Ovary (tissue), 10 donors: ENCODE measurements at places on chromosomes 2 and 18. TPM values are rescaled to one million over a fixed set of nuclear protein-coding genes. Genes with fewer than 3 reads are reported as not detected.

- DNase-seq: no peak
- no peaks in the 10 kb centered on the region for H3K4me1 ChIP-seq
- no peaks in the 10 kb centered on the region for H3K36me3 ChIP-seq
Observed at GRCh38 chr2:224449212-224450147, 47.6 kb upstream of the FAM124B start.

- no peaks in the 10 kb centered on the region for H3K36me3 ChIP-seq
- H3K4me3 ChIP-seq: no peak overlapping the region
- no peak for DNase-seq
- H3K4me1 ChIP-seq: no peaks in the 10 kb centered on the region
- no peaks in the 10 kb centered on the region for H3K27me3 ChIP-seq
- H3K27ac ChIP-seq: no peak overlapping the region
Observed at GRCh38 chr18:3848316-3848715, 398.3 kb downstream of the TGIF1 start.

DNA sequence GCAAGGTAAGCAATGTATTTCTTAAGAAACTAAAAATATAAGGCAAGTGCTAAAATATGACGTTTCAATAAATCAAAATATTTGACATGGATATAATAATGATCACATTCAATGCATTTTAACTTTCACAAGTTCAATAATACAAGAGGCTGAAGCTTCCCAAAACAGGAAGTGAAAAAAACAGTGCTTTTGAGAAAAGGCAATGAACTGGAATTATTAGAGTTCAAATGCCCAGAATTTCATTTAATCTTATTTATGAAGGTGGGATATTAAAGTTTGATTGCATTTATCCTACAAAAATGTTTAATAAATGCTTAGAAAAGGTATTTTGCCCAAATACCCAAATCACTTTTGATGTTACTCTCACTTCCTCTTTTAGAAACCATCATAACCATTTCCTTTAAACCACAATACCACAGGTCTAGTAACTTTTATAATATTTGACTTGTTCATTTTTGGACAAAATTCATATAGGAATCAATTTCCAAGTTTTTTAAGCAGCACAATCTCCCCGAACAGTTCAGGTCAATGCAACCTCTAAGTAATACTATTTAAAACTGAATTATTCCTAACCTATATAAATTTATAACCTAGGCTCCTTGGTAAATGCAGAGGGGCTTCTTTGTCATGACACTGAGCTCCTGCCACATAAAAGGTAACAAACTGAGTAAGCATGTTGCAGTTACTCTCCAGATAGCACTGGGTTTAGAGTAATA, 2.1 kb downstream of the NCKAP1 start:
- peak overlapping the region; percentile 95 for H3K4me3 ChIP-seq
- H3K4me1 ChIP-seq: peaks cover 6% of the 10 kb centered on the region
- no peak overlapping the region for H3K27ac ChIP-seq
- no peaks in the 10 kb centered on the region for H3K36me3 ChIP-seq

DNA sequence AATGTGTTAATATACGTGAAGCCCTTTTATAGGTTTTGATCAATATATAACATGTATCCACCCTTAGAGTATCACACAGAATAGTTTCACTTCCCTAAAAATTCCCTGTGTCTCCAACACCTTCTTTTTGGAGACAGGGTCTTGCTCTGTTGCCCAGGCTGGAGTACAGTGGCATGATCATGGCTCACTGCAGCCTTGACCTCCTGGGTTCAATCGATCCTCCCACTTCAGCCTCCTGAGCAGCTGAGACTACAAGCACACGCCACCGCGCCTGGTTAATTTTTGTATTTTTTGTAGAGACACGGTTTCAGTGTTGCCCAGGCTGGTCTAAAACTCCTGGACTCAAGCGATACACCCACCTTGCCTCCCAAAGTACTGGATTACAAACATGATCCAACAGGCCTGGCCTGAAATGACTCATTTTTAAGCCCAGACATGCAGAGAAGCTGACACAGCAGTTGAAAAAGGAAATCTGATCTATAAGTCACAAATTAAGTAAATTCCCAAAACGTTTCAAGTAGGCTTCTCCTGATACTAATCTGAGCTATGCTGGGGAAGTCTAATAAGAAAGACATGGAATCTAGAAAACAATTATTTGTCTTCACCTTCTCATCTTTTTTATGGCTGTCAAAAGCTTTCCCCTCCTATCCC, 2.9 kb downstream of the DUSP11 start:
- H3K36me3 ChIP-seq: no peaks in the 10 kb centered on the region
- H3K4me3 ChIP-seq: no peak overlapping the region
- peaks cover 4% of the 10 kb centered on the region for H3K4me1 ChIP-seq

DNA sequence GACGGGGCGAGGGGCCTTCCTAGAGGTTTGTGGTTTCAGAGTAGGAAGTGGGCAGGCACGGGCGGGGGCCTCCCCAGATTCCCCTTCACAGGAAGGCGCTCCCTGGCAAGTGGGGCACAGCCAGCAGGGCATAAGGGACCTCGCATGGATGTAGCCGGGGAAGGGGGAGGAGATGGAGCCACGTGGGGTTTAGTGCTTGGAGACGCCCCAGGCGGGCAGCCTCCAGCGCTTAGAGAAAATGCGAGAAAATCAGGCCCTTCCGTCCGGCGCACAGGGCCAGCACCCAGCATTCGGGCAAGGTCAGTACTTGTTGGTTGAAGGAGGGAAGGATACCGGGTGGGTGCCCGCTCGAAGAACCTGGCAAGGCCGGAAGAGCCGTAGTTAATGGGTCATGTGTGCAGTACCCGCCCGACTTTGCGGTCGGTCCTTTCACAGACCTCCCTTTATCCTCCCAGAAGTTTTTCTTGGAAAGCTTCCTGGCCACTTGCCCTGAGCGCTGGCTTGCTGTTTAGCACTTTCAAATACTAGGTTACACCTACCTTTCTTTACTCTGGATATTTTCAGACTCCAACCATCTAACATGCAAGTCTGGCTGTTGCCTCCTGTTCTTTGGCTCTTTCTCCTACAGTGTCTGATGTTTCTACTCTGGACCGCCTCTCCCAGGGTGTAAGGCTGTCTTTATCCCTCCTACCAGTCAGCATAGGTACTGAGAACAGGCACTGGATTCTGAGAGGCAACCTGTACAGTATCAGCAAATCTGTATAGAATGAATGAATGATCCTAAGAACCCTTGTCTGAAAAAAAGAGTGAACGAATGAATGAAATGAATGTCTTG, 78.1 kb downstream of the CIB4 start:
- DNase-seq: no peak
- H3K4me3 ChIP-seq: peak overlapping the region; percentile 23
- no peaks in the 10 kb centered on the region for H3K27me3 ChIP-seq
- peaks cover 5% of the 10 kb centered on the region for H3K4me1 ChIP-seq
- no peak overlapping the region for H3K27ac ChIP-seq
- no peaks in the 10 kb centered on the region for H3K36me3 ChIP-seq

DNA sequence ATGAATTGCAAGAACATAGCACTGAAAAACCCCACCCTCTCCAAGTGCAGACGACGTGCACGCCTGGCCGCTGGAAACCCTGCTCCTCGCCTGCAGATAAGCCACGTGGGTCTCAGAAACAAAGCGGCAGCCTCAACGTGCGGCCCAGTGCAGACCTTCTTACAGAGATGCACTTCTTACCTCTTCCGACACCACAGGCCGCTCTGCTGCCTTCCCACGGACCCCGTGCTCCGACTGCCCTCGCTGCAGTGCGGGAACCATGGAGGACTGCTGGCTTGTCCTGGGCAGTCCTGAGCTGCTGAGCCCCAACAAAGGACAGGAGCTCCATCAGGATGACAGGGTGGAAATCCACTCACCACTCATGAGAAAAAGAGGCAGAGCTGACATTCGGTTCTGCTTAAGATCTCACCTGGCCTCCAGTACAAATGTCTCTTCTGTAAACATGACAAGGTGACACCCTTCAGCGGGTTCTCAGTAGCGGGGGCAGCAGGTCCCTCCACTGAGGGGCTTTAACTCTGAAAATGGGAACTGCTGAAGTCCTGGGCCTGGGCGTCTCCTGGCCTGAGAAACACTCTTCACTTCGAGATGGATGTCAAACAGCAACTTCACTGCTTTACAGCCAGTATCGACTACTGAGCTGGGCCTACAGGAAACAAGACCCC, 6.2 kb downstream of the COPS9 start:
- H3K27ac ChIP-seq: no peak overlapping the region
- H3K4me1 ChIP-seq: no peaks in the 10 kb centered on the region
- no peaks in the 10 kb centered on the region for H3K36me3 ChIP-seq
- H3K4me3 ChIP-seq: no peak overlapping the region
- peak; percentile 8 for DNase-seq

GRCh38 chr2:100818606-100819369, 1.2 kb upstream of the NPAS2 start:
- DNase-seq: peak; percentile 54
- no peaks in the 10 kb centered on the region for H3K27me3 ChIP-seq
- H3K27ac ChIP-seq: peak overlapping the region; percentile 1
- no peaks in the 10 kb centered on the region for H3K36me3 ChIP-seq

DNA sequence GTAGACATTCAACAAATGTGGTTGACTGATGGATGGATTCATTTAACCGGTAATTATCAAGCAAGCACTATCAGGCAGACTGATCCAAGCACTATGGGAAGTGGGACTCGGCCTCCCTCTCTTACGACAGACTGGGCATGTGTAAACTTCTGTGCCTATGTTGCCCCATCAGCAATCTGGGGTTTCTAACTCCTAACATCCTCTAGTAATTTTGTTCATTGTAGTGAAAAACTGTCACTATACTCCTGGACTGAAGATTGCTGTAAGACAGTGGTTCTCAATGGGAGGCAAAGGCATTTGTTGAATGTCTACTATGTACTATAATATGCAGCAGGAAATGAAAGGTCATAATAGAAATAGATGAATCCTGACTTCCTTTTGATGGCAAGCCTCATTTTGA, 51.2 kb upstream of the CREB1 start:
- H3K4me3 ChIP-seq: no peak overlapping the region
- no peaks in the 10 kb centered on the region for H3K36me3 ChIP-seq
- DNase-seq: no peak
- no peaks in the 10 kb centered on the region for H3K4me1 ChIP-seq

DNA sequence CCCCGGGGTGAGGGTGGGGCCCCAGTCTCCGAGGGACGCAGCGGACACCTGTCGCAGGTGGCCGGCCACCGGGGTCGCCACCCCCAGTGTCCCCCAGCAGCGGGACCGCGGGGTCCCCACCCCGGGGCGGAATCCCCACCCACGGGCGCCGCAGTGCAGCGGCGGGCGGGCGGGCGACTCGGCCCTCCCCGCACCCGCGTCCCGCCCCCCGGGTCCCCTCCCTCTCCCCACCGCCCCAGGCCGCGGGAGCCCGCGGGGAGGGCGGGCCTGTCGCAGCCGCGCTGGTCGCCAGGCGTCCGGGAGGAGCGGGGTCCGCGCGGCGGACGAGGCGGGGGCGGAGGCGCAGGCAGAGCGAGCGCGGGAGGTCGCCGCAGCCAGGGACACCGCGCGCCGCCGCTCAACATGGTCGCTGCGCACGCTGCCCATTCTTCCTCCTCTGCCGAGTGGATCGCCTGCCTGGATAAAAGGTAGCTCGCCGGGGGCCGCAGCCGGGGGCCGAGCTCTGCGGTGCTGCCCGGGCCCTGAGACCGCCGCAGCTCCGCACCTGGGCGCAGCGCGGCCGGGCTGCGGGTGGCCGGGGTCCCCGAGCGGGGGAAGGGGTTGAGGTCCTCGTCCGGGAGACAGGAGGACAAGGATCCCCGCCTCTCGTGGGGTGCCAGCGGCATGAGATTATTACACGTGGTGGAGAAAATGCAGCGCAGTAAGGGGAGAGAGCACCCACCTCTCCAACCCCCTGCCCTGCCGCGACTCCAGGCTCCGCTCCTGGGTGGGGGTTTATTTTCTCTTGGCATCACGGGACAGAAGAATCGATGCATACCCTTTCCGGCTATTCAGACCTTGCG, at the start of gene RAPGEF4:
Gene RAPGEF4, plus strand, starts transcription at position 264 of the 842 bp plus-strand sequence. Its CDS starts 139 bp downstream, at position 403.
- no peak for DNase-seq
- no peaks in the 10 kb centered on the region for H3K4me1 ChIP-seq
- no peaks in the 10 kb centered on the region for H3K27me3 ChIP-seq
- H3K36me3 ChIP-seq: no peaks in the 10 kb centered on the region
- H3K27ac ChIP-seq: no peak within 1 kb of the TSS

DNA sequence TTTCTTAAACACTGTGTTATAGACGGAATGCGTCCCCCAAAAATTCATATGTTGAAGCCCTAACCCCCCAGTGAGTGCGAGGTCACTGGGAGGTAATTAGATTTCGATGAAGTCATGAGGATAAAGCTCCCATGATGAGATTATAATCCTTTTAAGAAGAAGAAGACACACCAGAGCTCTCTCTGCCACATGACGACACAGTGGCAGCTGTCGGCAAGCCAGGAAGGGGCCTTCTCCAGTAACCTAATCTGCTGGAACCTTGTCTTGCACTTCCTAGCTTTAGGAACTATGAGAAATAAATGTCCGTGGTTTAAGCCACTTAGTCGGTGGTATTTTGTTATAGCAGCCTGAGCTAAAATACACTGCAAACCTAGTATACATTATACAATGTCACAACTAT, 12.3 kb downstream of the TMEM237 start:
- no peaks in the 10 kb centered on the region for H3K4me1 ChIP-seq
- no peak overlapping the region for H3K4me3 ChIP-seq

DNA sequence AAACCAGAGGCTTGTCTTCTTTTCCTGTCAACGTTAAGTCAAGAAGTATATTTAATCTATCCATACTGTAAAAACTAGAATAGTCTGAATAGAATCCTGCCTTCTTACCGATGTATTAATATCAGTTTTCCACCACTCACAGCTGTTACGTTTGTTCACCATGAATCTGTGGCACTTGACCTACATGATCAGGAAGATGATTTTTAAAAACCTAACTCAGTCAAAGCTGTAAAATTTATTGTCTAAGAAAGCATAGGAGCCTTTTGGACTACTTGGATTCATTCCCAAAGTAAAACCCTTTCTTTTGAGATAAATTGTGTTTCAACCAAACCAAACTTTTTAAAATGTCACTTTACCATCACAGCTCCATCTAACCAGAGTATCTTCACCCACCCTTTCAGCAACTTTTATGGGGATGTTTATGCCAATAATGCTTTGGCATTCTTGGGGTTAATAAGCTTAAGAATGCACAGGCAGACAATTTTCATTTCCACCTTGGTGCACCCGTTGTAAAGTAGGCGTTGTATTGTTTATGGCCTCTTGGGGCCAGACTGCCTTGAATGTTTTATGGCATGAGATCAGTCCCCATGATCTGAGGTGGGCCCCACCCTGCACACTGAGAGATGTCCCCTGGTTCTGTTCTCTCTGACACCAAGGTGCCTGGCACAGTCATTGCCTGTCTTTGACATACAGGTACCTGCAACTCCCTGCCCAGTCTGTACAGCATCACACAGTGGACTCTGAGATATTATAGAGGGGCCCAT, 176.2 kb upstream of the EPAS1 start:
- no peak for DNase-seq
- no peak overlapping the region for H3K27ac ChIP-seq
- H3K4me1 ChIP-seq: peaks cover 3% of the 10 kb centered on the region
- no peaks in the 10 kb centered on the region for H3K27me3 ChIP-seq

Gene SAG
- not detected for total RNA-seq

Gene KHK
- 8.3 TPM for total RNA-seq

Gene COLEC12
- total RNA-seq: 5.5 TPM

Gene MOB4
- 22.1 TPM for total RNA-seq

Gene FIGN
- 15.5 TPM for total RNA-seq

Gene FAM237A
- not detected for total RNA-seq

Gene PDCD1
- total RNA-seq: 0.31 TPM
